ENCODE measurements at places on chromosomes 1 and 21. TPM values are rescaled to one million over a fixed set of nuclear protein-coding genes. Genes with fewer than 3 reads are reported as not detected.

Gene CHIA
- not detected for total RNA-seq

Gene NHLH1
- total RNA-seq: 0.19 TPM

Gene UMODL1
- total RNA-seq: not detected

Gene KRTAP21-2
- total RNA-seq: not detected

Gene KRTAP6-2
- total RNA-seq: not detected

Gene RASSF5
- total RNA-seq: 0.33 TPM

Gene PCSK9
- total RNA-seq: not detected

Gene NOS1AP
- 0.98 TPM for total RNA-seq

Gene FCRL5
- total RNA-seq: not detected

Gene CHAF1B
- total RNA-seq: 4.2 TPM

Gene MORC3
- 34.4 TPM for total RNA-seq

Gene CLDN14
- total RNA-seq: 0.29 TPM

Gene UBL4B
- total RNA-seq: not detected

Gene NDUFS2
- 98.6 TPM for total RNA-seq

Gene PLA2G2C
- total RNA-seq: not detected

Gene ADORA1
- total RNA-seq: not detected

Gene GPN2
- total RNA-seq: 13.1 TPM

Gene ELF3
- 0.10 TPM for total RNA-seq

Gene C1orf141
- total RNA-seq: not detected

Gene G0S2
- 4.6 TPM for total RNA-seq

Gene OPTC
- not detected for total RNA-seq

Gene AKR7A3
- total RNA-seq: 0.57 TPM

Gene MMEL1
- 0.38 TPM for total RNA-seq

Gene GBP7
- total RNA-seq: not detected

Gene RRP1B
- 48.1 TPM for total RNA-seq

Gene ERVH48-1
- total RNA-seq: not detected

Gene CELA3B
- total RNA-seq: not detected

Gene LY9
- total RNA-seq: not detected

Gene SYT11
- total RNA-seq: 35.9 TPM

Gene OR2T11
- not detected for total RNA-seq

Gene RNPEP
- 63.6 TPM for total RNA-seq

Gene NBPF4
- total RNA-seq: not detected

Gene PBX1
- 12.1 TPM for total RNA-seq

Gene PRRC2C
- total RNA-seq: 74.5 TPM

Gene PRPF38A
- 12.4 TPM for total RNA-seq

Gene RNU5D-1
- total RNA-seq: not detected

Gene CATSPERE
- 4.9 TPM for total RNA-seq

Gene KLHDC9
- total RNA-seq: 0.86 TPM

Gene GLIS1
- total RNA-seq: not detected

Gene KIAA0040
- 17.6 TPM for total RNA-seq

Gene CLCA1
- total RNA-seq: not detected

Gene KRTAP12-2
- total RNA-seq: not detected

Gene OPRD1
- total RNA-seq: not detected

Gene LRRC7
- total RNA-seq: 0.65 TPM

Gene OR2T29
- not detected for total RNA-seq

Gene INPP5B
- total RNA-seq: 22.5 TPM

Gene FAM3B
- total RNA-seq: not detected

Gene RRP1
- total RNA-seq: 21.9 TPM

All from vein endothelial cell (primary cell).